ENCODE measurements at places on chromosomes 11 and 22. TPM values are rescaled to one million over a fixed set of nuclear protein-coding genes. Genes with fewer than 3 reads are reported as not detected.

The PEX26 gene
- 39.3 TPM for total RNA-seq

The KCNE3 gene
- not detected for total RNA-seq

The MADD gene
- 127 TPM for total RNA-seq

The TRIM29 gene
- not detected for total RNA-seq

The PGA3 gene
- not detected for total RNA-seq

The ACR gene
- not detected for total RNA-seq

The MRGPRX4 gene
- total RNA-seq, result not detected

The TMA7B gene
- total RNA-seq, result 14.2 TPM

The AGBL2 gene
- total RNA-seq, result 9.5 TPM

The CRYBB1 gene
- not detected for total RNA-seq

The SPDYC gene
- not detected for total RNA-seq

The LRRC55 gene
- not detected for total RNA-seq

The MYOD1 gene
- not detected for total RNA-seq

The TMPRSS5 gene
- 1.0 TPM for total RNA-seq

The SYCE3 gene
- total RNA-seq, result not detected

The DKK3 gene
- total RNA-seq, result 8.6 TPM

The POU2AF2 gene
- not detected for total RNA-seq

The MB gene
- not detected for total RNA-seq

The DGCR2 gene
- 66.6 TPM for total RNA-seq

The PAX6 gene
- not detected for total RNA-seq

The CHCHD10 gene
- 47.4 TPM for total RNA-seq

The TMPRSS4 gene
- total RNA-seq, result not detected

The BUD13 gene
- 14.2 TPM for total RNA-seq

The ATG16L2 gene
- 156 TPM for total RNA-seq

The MRPL17 gene
- 30.1 TPM for total RNA-seq

The SAA2 gene
- not detected for total RNA-seq

The OR11H1 gene
- not detected for total RNA-seq

The SYTL2 gene
- 26.0 TPM for total RNA-seq

The MMP13 gene
- not detected for total RNA-seq

The POLR2F gene
- 40.7 TPM for total RNA-seq

The MIAT gene
- 357 TPM for total RNA-seq

The FAM83F gene
- 1.2 TPM for total RNA-seq

The ROBO4 gene
- total RNA-seq, result not detected

The BRSK2 gene
- total RNA-seq, result 1.3 TPM

The F2 gene
- total RNA-seq, result not detected

The PIK3IP1 gene
- 741 TPM for total RNA-seq

The OR52N4 gene
- total RNA-seq, result 2.2 TPM

The OR52I1 gene
- not detected for total RNA-seq

The ZNF215 gene
- 0.18 TPM for total RNA-seq

The RTN4RL2 gene
- total RNA-seq, result not detected

The CARD18 gene
- not detected for total RNA-seq

The DGAT2 gene
- 0.57 TPM for total RNA-seq

The LINC01488 gene
- total RNA-seq, result not detected

The MYEOV gene
- not detected for total RNA-seq

The CATSPERZ gene
- not detected for total RNA-seq

The SCGB1D2 gene
- total RNA-seq, result not detected

The CLDN5 gene
- not detected for total RNA-seq

The SERHL2 gene
- 0.81 TPM for total RNA-seq

The QSER1 gene
- total RNA-seq, result 10.9 TPM

The DTX4 gene
- 3.3 TPM for total RNA-seq

The CFAP300 gene
- not detected for total RNA-seq

The SAA4 gene
- total RNA-seq, result not detected

The FREY1 gene
- 3.1 TPM for total RNA-seq

The PHOX2A gene
- not detected for total RNA-seq

The IGSF22 gene
- 5.4 TPM for total RNA-seq

The KIRREL3 gene
- not detected for total RNA-seq

The CD6 gene
- total RNA-seq, result 384 TPM

The PANX1 gene
- total RNA-seq, result 6.4 TPM
